Activated naive CD4-positive, alpha-beta T cell treated with anti-CD3 and anti-CD28 coated beads, Interleukin-2, amount 50 U/mL, for 16 hours (primary cell): ENCODE measurements at places on chromosomes 7 and 10.

DNA sequence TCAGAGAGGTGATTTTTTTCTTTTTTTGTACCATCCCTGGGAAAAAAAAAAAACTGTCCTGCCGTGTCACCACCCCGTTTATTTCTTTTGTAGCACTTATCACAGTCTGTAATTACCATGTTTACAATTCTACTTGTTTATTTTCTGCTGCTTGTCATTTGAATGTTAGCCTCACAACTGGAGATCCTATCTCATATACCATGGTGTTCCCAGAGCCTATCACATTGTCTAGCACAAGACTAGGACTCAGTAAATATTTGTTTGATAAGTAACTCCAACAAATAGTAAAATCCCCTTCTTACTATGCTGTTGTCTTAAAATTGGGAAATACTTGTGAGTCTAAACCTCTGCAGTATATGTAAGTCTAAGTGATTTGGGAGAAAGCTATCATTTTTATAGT is 36.0 kb downstream of the MKLN1 start:
- no peak for DNase-seq

DNA sequence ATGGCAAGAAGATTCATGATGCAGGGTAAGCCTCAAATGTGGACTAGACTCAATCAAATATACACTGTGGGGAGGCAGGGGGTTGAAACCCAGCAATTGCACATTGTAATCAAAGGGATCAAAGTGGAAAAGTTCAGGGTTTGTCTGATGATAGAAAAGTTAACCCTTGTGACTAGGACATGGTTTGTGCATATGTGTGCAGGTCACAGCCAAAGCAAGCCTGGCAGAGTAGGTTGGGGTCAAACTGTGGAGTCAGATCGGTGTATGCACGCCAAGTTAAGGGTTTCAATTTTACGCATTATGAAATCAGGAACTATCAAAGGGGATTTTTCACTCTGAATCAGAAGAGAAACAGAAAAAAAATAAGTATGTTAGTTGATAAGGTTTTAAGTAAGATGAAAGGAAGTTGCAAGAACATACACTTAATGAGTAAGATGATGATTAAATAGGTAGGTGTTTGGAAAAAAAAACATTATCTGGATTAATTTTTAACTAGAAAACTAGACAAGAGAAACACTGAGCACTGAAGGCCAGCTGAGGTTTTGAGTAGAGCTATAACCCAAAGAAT is 188.3 kb downstream of the DGKB start:
- DNase-seq: no peak

DNA sequence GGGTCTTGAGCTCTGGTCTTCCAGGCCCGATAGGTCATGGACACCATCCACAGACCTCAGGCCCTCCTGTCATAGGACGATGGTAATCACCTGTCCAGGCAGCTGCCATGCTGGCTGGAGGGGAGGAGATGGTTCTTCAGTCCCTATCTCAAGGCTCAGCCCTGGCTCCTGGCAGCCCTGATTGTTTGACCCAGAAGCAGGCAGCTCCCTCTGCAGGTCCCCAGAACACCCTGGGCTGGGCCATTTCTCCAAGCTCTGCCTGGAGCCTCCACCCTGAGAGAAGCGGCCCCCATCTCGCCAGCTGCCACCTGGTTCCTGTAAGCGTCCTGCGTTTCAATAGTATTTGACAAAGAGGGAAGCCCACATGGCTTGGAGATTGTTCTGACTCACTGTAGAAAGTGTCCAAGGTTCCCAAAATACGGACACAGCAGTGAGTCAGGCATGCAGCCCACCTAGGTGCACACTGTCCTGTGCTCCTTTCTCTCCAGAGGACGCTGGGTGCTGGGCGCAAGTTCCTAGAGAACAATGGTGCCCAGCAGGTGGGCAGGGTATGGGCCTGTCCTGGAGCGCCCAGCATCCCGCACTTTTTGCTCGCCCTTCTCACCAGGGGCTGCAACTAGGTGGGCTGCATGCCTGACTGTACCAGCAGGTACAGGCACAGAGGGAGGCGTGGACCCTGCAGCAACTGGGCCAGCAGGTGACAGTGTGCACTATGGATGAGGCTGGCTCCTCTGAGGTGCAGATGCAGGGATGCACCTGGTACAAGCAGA is 72.4 kb upstream of the EBF3 start:
- DNase-seq: no peak

- DNase-seq: no peak
Observed at GRCh38 chr7:92707435-92707834, 117.2 kb upstream of the FAM133B start.

DNA sequence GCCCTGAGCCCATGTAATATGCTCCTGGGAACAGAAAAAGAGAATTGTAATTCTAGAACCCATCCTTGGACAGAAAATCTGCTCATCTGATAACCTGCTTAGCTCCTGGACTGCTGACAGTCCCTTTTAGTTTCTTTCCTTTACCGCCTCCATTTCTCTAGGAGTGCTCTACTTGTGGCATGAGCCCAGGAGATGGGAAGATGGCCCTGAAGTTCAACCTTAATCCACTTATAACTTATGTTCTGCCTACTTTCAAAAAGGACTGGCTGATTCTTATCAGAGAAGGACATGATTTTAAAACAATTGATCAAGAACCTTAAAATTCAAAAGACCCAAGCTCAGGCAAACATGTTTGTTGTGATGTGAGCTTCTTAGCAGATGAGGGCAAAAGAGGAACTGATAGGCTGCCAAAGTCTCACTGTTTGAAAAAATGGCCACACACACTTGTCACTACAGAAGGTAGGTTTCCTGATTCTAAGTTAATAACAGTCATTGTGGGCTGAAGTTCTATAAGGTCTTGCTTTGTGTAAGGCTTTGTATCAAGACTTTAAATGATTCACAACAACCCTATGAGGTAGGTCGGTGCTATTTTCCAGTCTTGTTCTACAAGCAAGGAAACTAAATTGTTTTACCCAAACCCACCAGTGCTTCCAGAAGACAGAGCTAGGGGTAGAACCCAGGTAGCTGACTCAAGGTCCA is 94.3 kb upstream of the AFAP1L2 start:
- DNase-seq: no peak

- no peak for DNase-seq
Observed at GRCh38 chr10:77513220-77513619, 124.4 kb downstream of the KCNMA1 start.

- DNase-seq: no peak
Observed at GRCh38 chr10:57988964-57989363, 278.7 kb downstream of the IPMK start.

DNA sequence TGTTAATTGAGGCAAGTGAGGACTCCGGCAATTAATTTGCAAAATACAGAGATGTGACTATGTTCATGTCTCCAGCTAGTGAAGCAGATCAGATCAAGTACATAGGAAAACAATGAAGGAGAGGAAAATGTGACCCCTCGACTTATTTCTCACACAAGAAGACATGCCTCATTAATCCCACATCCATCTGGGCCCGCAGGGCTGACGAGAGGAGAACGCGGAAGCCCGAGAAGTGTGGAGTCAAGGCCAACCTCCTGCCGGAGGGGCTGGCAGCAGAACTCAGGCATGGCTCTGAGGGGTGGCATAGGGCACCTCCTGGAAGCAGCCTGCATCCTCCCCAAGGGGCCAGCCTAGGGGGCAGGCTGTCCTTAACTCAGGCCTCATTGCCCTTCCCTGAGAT is 54.4 kb downstream of the ZNF503 start:
- DNase-seq: no peak

- DNase-seq: no peak
Observed at GRCh38 chr7:106629516-106629915, 31.4 kb downstream of the CCDC71L start.

- DNase-seq: no peak
Observed at GRCh38 chr10:112467541-112468075, 20.6 kb downstream of the VTI1A start.

GRCh38 chr10:15815242-15815885 is 44.9 kb downstream of the MINDY3 start:
- DNase-seq: no peak

DNA sequence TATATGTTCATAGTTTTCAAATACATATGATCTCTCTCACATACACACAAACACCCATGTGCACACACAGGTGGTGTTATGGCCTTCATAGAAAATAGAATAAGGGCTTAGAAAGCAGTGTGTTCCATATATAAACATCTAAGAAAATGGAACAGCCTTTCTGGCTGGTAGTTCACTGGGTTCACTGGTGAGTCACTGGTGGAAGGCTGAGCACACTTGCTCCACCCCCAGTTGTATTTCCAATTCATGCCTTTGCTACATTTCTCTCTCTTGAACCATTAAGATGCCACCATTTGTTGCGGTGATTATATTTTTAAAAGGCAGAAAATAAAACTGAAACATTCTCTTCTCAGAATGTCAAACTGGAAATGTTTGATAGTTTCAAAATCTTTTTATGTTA is 252.1 kb downstream of the GLI3 start:
- no peak for DNase-seq

DNA sequence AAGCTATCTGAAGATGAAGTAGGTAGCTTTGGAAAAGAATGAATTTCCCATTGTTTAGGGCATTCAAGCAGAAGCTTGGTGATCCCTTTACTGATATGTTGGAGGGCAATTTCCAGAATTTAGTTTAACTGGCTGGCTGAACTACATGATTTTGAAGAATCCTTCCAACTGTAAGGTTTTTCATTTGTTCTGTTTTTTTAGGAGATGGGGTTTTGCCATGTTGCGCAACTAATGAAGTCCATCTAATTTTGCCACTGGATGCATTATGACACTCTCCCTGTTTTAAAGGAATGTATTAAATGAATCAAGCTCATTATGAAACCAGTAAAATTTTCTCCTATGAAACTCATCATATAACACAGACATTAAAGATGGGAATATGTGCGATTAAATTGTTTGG is 6.1 kb upstream of the DDX50 start:
- no peak for DNase-seq

GRCh38 chr7:134290286-134290685 is 26.4 kb downstream of the SLC35B4 start:
- no peak for DNase-seq

DNA sequence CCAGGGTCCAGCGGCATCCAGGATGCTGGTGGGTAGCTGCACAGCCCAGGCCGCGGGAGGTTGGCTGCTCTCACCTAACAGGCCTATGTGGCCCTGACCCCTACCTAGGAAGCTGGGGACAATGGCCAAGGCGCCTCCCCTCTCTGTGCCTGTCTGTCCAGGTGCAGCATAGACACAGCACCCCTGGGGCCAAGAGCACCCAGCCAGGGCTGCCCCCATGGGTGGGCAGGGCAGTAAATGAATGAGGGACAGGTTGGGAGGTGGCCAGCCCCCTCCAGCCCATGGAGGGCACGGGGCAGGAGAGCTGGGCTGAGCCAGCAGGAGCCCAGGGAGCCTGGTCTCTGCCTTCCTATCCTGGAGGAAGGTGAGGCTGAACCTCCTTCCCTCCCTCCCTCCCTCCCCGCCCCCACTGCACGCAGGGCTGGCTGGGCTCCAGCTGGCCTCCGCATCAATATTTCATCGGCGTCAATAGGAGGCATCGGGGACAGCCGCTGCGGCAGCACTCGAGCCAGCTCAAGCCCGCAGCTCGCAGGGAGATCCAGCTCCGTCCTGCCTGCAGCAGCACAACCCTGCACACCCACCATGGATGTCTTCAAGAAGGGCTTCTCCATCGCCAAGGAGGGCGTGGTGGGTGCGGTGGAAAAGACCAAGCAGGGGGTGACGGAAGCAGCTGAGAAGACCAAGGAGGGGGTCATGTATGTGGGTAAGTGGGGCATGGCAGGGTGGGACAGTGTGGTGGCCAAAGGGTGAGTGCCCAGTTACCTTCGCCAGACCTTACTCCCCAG is at the start of gene SNCG:
TSS of gene SNCG (plus strand) at position 484 of the 785 bp plus-strand sequence. CDS start at position 583, 99 bp downstream.
- DNase-seq: no peak

- DNase-seq: peak; percentile 63
Observed at GRCh38 chr7:114825423-114825951, 96.4 kb upstream of the MDFIC start.

DNA sequence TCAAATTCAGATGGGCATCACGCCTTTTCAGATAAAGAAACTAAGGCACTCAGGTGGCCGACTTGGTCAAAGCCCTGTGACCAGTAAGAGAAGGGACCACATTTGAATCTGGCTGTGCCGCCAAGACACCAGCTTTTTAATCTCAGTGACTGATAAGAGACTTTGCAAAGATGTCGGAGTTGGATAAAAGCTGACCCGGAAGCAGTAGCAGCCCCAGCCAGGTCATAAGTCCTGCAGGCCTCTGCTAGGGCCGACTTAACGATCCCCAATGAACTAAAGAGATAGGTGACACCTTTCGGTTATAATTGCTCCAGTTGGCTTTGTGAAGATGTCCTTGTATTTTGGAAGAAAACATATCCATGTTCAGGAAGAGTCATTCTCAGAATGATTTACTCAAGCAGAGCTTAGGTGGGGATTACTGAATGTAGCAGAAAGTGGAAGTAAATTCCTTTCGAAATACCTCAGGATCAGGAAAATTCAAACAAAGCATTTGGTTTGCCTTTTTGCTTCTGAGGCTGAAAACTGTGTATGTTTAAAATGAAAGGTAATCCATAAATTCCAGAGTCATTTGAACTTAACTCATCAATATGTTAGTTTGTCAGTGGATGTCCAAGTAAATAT is 164.2 kb upstream of the PITRM1 start:
- no peak for DNase-seq

GRCh38 chr10:120729547-120729946 is 121.6 kb upstream of the WDR11 start:
- DNase-seq: no peak

GRCh38 chr10:13890233-13891127 is 303.7 kb downstream of the PRPF18 start:
- peak; percentile 25 for DNase-seq

DNA sequence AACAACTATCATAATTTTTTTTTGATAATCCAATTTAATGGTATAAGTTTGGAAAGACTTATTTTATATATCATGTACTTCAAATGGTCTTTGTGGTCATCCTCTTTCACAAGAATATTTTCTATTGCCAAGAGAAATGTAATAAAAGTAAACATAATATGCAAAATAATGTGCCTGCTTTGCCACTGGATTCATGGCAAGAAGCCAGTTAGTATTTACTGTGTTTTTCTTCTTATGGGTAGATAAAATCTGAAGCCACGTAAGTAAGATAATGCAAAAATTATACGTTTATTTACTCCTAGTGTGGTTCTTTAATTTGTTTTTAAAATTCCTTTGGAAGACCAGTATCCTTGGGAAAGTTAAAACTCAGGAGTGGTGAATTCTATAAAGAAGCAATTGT is 258.5 kb downstream of the ARL4A start:
- no peak for DNase-seq

- DNase-seq: no peak
Observed at GRCh38 chr7:67875558-67875957, 878.9 kb downstream of the TYW1 start.

DNA sequence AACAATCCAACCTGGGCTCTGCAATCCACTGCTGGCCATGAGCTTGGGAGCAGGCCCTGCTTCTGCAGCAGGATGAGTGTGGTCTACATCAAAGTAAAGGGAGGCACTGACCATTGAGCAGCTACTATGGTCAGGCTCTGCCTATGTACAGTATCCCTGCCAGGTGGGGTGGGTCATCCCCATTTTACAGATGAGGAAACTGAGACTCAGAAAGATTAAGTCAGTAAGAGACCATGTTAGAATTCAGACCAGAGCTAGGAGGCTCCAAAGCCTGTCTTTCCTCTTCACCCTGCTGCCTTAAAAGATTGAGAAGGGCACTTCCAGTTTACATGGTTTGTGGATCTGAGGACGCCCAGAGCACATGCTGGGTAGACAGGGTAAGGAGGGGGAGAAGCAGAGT is 27.1 kb upstream of the CDH23 start:
- no peak for DNase-seq

GRCh38 chr10:132607961-132608495 is 70.4 kb downstream of the INPP5A start:
- no peak for DNase-seq
